ENCODE measurements at places on chromosomes 16 and 17.

- no peak for DNase-seq
These were observed 57.8 kb downstream of the CHD9NB start for GRCh38 chr16:52994942-52995341.

GRCh38 chr16:10090816-10091215, 91.4 kb downstream of the GRIN2A start:
- no peak for DNase-seq

- no peak for DNase-seq
These were observed 16.3 kb upstream of the RBFOX1 start for GRCh38 chr16:7316281-7316888.

DNA sequence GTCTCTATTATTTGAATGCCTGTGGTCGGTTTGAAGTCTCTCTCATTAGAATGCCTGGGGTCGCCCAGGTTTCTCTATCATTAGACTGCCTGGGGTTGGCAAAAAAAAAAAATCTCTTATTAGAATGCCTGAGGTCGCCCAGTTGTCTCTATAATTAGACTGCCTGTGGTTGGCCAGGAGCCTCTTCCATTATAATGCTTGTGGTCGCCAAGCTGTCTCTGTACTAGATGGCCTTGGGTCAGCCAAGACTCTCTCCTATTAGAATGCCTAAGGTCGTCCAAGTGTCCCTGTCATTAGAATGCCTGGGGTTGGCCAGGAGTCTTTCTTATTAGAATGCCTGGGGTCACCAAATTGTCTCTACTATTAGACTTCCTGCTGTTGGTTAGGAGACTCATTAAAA, 2228.4 kb downstream of the TP53TG3F start:
- DNase-seq: no peak

DNA sequence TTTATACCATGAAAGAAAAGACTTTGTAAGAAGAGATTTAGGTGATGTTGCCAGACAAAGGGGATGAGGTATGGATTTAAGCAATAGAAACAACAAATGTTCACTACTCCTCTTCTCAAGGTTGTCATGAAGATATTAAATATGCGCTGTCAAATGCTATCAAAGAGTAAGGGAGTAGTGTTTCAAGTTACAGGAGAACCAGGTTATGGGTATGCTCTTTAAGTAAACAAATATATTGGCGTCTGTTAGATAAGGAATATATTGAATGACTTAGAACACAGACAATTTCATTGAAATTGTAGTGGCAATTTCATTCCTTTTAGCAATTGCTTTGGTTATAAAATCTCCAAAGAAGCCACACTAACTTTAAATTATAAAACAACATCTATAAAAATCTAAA, 229.0 kb downstream of the FTO start:
- DNase-seq: no peak

DNA sequence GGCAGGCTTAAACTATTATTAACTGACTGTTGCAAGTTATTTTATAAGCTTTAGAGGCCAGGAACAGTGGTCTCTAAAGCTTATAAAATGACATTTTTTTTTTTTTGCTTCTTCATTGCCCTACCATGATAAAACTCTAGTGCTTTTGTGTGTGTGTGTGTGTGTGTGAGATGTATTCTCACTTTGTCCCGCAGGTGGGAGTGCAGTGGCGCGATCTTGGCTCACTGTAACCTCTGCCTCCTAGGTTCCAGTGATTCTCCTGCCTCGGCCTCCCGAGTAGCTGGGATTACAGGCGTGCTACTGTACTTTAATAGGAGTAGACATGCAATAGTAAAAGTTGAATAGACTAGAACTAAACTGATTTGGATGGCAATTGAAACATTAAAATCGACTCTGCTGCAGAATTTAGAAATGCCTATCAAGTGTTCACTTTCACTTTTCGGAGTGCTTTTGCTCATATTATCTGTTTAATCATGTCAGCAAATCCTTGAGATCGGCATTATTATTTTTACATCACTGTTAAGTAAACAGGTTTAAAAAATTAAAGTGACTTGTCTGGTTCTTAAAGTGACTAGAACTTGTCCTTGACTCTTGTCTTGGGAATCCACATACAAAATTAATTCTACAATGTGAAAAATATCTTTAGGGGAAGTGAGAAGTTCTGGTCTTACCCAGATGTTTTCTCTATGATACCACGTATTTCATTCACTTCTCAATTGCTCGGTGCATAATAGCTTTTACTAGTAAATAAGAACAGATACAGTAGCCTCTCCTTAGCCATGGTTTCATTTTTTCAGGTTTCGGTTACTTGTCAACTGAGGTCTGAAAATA, 8.4 kb upstream of the PCTP start:
- DNase-seq: no peak

DNA sequence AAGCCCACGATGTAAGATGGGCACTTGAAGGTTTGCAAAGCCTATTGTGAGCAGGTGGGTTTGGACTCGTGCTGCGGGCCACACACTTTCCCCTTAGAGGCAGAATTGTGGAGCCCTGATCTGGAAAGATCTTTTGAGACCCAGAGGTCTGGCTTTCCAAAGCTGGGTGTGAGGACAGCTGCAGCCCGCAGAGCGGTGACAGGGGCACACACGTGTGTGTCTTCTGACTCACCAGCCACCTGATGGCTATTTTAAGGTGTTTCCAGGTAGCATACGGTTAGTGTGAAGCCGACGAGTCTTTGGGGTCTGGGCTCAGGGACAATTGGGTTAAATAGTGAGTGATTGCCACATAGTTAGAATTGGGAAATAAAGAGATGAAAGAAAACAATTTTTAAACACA, 108.9 kb upstream of the GSE1 start:
- no peak for DNase-seq

DNA sequence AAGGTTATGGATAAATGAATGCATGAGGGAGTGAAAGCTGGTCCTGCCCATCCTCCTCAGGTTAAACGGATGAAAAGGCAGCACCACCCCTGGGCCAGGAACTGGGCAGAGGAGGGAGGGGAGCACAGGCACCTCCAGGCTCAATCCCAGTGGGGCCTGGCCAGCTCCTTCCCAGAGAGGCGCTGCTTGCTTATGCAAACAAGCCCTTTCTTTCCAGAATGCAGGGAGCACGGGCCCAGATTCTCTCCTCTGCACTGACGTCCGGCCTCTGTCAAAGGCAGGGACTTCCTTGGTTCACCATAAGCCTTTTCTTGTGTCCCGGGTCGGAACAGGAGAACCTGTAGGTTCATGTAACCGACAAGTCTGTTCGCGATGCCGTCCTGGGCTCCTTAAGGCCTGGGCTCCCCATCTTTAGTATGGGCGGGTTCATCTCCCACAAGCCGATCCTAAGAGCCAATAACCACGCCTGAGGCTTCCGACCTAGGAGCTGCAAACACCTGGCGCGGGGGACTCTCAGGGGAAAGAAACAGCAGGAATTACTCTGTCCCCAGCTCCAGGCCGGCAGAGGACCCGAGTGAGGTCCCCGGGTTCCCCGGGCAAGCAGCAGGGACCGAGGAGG, 16.3 kb downstream of the ENPP7 start:
- DNase-seq: no peak

GRCh38 chr17:37274461-37274860, 101.3 kb upstream of the C17orf78 start:
- no peak for DNase-seq

DNA sequence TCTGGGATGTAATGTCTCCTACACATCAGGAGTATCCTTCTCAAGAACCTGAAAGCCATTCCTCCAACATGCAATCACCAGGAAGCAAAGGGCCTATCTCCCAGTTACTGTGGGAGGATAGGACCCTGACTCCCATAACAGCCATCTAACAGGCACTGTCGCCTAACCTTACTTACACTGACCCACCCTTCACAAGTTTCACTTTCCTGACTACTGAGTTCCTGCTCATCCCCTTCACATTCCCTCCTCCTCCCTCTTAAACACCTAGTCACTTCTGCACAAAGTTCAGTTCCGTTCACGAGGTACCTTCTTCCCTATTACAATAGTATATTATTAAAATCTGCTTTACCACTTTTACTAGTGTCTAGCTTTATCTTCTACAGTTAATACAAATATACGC, 1.3 kb downstream of the C17orf67 start:
- DNase-seq: no peak

GRCh38 chr17:34163646-34164045, 91.4 kb upstream of the CCL2 start:
- DNase-seq: no peak

GRCh38 chr17:79126139-79126538, 51.5 kb downstream of the ENGASE start:
- DNase-seq: no peak

DNA sequence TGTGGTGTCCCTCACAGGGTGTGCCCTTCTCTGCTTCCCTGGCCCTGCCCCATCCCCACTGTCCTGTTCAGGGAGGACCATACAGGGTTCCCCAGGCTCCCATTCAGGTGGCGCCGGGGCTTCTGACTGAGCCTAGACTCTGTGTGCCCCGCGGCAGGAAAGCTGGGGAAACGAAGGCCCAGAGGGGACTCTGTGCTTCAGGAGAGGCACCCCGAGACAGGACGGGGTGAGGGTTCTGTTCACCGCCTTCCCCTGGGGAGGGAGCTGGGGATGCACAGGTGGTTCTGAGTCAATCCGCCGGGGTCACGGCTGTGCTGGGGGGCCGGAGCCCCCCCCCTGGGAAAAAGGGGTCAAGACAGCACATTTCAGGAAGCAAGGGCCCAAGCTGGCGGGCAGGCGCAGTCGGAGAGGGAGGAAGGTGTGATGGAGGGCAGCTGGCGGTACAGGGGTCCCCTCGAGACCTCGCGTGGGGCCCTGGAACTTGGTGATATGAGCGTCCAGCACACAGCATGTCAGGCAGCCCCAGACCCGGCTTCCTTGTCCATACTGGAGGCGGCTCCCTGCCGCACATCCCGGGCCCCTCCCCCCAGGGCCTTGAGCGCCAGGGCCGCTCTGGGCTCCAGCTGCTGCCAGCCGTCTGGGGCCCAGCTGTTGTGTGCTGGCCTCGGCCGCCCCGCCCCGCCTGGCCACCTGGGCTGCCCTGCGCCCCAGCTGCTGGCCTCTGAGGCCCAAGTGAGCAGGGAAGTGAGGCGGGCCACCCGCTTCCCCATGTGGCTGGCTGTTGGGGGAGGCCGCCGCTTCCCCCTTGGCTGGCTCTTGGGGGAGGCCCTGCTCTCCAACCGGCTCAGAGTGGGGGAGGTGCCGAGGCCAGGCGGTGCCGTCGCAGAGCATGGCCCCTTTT, 5.6 kb upstream of the NOTUM start:
- DNase-seq: no peak

- no peak for DNase-seq
These were observed 205.8 kb downstream of the PRKCA start for GRCh38 chr17:66507982-66508760.

GRCh38 chr16:143456-143855, 5.0 kb upstream of the NPRL3 start:
- DNase-seq: no peak

DNA sequence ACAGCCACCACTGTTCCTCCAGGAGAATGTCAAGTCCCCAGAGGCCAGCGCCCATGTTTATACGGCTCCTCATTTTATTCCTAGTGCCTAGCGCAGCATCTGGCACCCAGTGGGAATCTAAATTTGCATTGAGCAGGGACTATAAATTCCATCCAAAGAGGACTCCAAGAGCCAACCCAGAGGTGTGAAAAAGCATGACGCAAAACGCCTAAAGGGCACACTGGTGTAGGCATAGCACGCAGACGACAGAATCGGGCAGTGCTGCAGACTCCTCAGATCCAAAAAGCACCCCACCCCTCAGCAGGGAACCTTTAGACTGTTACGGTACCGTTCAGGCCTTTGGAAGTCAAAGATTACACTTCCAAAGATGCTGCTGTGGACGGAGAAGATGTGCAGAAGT, 19.5 kb downstream of the TEKT5 start:
- DNase-seq: no peak

GRCh38 chr17:1640329-1641064, 5.0 kb downstream of the SCARF1 start:
- no peak for DNase-seq

GRCh38 chr17:6456914-6457687, 12.8 kb downstream of the PIMREG start:
- no peak for DNase-seq

DNA sequence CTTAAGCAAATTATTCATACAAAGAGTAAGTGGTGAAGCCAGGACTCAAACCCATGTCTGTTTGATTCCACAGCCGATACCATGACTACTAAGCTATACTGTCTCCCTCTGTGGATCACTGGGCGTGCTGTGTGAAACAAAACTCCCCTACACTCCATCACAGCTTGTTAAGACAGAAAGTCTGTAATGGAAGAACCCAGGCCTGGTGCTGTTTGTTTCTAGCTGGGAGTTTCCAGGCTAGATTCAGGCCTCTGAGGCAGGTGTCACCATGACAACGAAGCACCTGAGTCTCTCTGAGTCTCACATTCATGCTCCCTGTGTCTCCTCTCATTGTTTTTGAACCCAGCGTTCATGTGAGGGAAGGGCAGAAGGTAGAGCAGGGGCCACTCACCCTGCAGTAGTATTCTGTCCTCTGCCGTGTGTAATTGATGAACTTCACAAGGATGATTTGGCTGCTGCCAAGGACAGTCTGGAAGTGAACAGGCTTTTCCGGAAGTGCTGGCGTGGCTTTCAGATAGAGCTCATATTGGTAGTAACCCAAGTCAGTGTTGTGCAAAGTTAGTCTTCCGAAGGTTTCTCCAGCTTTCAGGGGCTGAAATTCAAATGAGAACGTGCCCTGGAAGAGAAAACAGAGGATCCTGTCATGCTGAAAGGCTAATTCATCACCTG, 8.6 kb upstream of the VAC14 start:
- DNase-seq: no peak

DNA sequence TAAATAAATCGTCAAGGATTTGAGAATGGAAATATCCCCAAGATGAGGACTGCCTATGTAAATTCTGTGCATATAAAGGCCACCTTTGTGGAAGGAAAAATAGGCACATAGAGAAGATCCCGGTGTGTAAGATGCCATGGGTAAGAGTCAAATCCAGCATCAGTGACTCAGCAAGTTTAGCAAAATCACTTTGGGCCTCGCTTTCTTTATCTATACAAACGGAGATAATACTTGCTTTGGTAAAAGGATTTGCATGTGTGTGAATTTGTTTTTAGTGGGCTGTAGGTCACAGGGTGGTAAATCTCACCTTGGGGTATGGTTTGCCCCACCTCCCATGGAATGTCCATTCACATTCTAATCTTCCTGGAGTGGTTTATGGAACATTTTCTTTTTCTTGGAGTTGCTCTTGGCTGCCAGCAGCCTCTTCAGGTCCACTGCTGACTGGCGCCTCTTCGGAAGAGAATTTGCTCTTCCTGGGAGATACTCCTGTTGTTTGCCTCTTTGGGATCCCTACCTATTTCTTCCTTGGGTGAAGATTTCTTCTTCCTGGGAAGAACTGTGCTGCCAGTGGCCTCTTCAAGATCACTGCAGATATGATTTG, 587.6 kb downstream of the CDH11 start:
- DNase-seq: no peak

- no peak for DNase-seq
These were observed 9.5 kb upstream of the GUCY2D start for GRCh38 chr17:7992924-7993323.

DNA sequence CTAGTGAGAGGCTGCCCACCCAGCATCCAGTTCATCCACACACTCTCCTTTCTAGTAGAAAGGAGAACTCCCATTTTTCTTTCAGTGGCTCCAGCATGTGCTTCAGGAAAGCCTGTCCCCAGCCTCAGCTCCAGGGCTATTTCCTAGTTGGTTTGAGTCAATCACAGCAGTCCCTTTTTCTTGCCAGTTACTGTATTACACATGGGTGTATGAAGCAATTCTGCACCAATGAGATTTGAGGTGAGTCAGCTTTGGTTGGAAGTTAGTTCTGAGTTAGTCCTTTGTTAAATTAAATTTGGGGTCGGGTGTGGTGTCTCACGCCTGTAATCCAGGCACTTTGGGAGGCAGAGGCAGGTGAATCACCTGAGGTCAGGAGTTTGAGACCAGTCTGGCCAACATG, 24.8 kb downstream of the RAD51D start:
- DNase-seq: no peak

Data from activated T-cell treated with anti-CD3 and anti-CD28 coated beads, Interleukin-2, amount 50 U/mL, for 1 hour (primary cell).